ENCODE measurements at places on chromosomes 3 and 15.

GRCh38 chr3:114669614-114670013 is 375.8 kb downstream of the TIGIT start:
- DNase-seq = no peak

DNA sequence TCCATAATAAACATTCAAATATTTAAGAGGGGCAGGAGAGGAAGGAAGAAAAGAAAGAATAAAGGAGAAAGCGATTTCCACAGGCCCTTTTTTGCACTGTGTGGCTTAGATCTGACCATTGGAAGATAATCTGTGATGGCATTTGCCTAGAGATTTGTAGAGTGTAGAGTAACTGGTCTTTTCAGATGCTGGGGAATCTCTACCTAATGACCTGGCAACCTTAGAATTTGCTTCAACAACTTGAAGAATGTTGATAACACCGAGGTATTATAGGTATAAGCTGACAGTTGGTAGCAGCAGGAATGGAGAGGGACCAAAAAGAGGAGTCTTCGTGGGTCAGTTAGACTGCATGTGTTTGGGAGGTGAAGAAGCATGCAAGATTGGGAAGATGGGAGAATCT is 20.9 kb upstream of the AVEN start:
- no peak for DNase-seq

DNA sequence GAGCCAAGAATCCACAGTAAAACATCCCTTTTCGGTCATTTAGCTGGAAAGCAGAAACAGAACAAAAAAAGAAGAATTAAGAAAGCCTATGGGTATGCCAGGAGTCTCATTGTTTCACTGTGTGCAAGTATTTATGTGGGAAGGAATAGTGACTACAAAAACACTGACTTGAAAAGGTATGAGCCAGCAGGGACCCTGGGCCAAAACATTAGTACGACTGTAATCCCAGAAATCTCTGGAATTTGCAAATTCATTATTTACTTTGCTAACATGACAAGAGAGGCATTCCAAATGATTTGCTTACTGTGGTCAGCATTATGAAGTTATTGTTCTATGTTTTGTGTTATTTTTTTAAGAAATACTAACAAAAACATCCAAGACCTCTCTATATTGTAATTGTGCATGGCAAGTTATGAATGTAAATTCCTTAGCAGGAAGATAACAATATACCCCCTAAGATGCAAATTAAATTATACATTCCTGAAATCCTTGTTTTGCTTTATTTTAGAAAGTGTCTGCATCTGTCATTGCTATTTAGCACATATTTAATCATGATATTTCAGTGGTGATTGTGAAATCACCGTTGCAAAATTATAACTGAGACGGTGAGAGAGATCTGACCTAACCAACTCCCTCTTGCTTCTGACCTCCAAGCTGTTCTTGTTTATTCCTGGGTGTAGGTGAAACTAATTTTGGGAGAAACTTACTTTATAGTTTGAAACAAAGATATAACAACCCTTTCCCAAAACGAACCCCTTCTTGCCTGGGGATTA is 299.2 kb downstream of the ZPLD1 start:
- no peak for DNase-seq

- no peak for DNase-seq
Measured at GRCh38 chr3:144058713-144059112, 87.1 kb downstream of the DIPK2A start.

All from stimulated activated CD4-positive, alpha-beta T cell treated with anti-CD3 and anti-CD28 coated beads, Interleukin-1b, Interleukin-23, amount 100 ng/mL, for 4 hours (primary cell).